Activated T-helper 2 cell treated with anti-CD3 and anti-CD28 coated beads, Interferon-gamma antibody, Interleukin-2, Interleukin-4, amounts not matched to agents 10 μg/mL and 5 μg/mL and 100 μg/mL, durations not matched to agents 14 hours and 24 hours and 36 hours (primary cell): ENCODE measurements at places on chromosomes 7 and 10.

- DNase-seq, result no peak
Measured at GRCh38 chr7:17532861-17533404, 234.5 kb downstream of the AHR start.

DNA sequence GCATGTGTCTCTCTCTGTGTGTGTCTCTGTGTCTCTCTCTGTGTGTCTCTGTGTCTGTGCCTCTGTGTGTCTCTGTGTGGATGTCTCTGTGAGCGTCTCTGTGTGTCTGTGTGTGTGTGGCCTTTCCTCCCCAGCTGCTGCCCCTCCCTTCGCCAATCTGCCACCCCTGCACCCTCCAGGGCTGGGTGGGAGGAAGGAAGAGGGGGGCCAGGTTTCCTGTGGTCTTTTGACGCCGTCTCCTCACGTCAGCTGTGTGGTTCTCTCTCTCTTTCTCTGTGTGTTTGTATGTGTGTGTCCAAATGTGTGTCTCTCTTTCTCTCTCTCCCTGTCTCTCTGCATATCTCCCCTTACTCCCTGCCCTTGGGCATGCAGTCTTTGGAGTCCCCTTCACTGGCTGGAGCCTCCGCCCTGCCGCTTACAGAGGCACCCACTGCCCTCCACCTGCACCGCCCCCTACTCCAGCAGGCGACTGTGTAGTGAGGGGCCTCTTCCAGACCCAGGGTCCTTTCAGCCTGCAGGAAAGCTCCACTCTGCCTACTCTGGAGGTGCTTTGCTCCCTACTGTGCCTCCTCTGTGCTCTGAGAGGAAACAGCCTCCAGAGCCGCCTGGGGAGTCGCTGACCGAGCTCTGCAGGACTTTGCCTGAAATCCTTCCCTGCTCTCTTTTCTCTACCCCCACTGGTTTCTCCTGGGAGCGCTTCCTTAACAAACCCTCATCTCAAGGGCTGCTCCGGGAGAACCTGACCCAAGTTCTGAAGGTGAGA is 44.2 kb upstream of the C10orf71 start:
- no peak for DNase-seq

GRCh38 chr10:122208571-122209430 is 62.3 kb upstream of the BTBD16 start:
- no peak for DNase-seq

- no peak for DNase-seq
Measured at GRCh38 chr10:9823268-9823930, 1194.3 kb upstream of the CELF2 start.

GRCh38 chr10:68330852-68331454 is 911 bp upstream of the HNRNPH3 start:
- no peak for DNase-seq

DNA sequence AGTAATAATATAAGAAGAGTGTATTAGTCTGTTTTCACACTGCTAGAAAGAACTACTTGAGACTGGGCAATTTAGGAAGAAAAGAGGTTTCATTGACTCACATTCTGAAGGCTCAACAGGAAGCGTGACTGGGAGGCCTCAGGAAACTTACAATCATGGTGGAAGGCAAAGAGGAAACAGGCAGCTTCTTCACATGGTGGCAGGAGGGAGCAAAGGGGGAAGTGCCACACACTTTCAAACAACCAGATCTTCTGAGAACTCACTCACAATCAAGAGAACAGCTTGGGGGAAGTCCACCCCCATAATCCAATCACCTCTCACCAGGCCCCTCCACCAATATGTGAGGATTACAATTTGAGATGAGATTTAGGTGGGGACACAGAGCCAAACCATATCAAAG is 212.5 kb upstream of the HDAC9 start:
- DNase-seq, result no peak

DNA sequence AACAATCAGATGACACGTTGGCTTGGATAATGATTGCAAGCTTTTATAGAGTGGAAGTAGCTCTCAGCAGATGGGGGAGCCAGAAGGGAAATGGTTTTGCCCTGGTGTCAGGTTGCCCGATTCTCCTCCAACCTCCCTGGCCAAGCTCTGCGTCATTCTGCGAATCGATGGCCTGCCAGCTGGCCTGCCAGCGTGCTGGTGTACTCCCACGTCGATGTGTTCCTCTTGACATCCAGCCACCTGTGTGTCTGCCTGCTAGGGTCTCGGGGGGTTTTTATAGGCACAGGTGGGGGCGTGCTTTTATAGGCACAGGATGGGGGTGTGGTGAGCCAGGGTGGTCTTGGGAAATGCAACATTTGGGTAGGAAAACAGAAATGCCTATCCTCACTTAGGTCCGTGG is 4.6 kb downstream of the NET1 start:
- DNase-seq, result no peak

DNA sequence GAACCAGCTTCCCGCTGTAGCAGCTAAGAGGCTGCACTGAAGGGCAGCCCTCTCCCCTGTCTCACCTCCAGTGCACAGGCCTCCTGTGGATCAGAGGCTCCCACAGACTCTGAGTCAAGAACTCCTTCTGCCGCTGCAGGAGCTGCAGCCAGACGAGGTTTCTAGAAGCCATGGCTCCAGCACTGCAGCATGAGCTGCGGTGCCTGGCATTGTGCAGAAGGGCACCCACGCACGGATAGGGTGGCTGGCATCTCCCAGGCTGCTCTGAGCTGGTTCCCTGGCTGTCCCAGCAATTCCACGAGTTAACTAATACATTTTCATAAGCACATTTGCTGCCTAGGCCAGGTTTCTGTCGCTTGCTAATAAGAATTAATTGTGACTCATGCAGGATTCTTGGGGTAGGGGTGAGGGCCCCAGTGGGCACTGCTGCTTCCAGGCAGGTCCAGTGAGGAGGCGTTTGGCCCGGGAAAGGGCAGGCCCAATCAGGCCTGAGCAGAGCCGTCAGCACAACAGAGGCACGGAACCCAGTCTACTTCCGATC is 594.2 kb downstream of the DNAJB6 start:
- DNase-seq, result no peak

GRCh38 chr7:156155988-156156733 is 343.9 kb upstream of the SHH start:
- no peak for DNase-seq

DNA sequence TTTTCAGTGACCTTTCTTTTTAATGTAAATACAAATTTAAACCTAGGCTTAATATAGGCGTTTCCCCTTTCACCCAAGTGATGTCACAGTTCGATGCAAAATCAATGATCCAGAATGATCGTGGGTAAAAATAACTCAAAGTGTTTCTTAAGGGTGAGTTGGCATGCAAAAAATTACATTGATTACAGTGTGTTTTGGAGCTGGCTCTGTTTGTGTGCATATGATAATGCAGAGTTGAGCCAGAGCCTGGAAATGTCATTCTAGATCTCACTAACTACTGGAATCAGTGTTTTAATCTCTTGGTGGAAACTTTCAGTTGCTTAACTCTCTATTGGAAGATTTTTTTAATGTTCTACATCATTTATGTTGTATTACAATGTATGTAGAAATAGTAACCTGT is 72.5 kb upstream of the MXI1 start:
- DNase-seq, result no peak

GRCh38 chr7:150947241-150947745 is 30.8 kb downstream of the KCNH2 start:
- no peak for DNase-seq

GRCh38 chr10:7767209-7767608 is 20.6 kb downstream of the KIN start:
- no peak for DNase-seq

DNA sequence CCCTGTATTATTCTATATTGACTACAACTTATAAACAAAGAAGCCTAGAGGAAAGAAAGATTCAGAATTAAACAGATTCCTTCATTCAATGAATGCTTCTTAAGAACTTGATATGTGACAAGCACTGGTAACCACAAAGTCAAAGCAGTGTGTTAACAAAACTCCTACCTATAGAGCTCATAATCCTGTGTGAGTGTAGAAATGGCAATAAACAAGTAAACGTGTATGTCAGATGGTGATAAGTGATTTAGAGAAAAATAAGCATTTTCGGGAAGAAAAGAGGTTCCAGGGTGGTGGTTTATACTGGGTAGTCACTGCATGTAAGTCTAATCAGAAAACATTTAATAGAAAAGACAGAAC is 141.3 kb downstream of the JMJD1C start:
- DNase-seq, result no peak

DNA sequence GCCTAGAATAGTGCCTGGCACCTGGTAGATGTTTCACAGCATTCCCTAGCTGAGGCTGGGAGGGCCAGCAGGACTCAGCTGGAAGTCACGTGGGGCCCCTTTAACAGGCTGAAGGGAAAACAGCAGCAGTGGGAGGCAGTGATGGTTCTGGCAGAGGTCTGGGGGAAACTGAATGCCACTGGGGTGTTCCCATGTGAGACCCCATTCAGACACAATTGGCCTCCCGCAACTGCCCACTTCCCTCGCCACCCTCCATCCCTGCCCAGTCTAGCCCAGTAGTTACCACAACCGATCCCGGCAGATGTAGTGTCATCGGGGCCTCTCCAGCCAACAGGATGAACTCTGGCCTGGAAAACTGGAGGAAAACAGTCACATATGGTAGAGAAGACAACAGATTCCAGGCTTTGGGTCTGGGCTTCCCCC is 38.3 kb downstream of the FRMPD2 start:
- DNase-seq, result no peak

DNA sequence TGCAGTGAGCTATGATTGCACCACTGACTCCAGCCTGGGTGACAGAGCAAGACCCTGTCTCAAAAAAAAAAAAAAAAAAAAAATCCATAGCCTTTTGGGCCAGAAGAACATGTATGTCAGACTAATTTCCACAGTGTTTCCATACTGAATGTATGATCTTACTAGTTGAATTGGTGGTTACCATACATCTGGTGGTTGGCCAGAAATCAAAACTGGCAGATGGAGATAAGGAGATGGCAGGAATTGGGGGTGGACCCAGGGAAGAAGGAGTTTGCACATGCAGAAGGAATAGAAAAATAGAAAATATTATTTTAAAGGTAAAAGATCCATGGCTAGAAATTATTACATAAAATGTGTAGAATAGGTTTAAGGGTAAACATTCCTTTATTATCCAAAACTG is 3.7 kb upstream of the ATOH7 start:
- DNase-seq, result no peak

DNA sequence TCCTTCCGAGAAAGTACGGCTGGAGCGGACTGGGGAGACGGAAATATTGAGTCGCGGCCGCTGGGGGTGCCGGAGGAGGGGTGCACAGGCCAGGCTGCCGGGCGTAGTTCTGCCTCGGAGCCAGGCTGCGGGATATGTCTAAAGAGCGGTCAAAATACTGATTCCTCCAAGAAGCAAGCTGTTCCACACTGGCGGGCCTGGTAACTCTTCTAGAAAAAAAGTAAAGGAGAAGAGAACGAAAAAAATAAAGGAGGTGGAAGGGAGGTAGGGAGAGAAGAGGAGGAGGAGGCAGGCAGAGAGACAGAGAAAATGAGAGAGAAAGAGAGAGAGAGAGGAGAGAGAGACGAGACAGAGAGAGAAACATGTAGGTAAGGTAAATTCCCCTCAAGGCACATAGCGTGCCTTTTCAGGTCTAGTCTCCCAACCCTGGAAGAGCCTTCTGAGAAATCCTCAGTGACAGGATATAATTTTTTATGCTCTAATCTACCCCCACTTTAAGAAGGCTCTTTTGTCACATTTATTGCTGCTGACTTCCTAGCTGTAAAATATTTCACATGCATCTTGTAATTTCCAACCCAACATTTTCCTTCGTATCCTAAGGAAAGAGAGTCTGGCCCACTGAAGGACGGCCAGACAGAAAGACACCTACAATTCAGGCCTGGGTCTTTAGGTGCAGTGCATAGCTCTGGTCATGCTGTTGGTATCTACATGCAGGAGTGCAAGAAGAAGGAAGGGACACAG is 5.7 kb downstream of the DLX5 start:
- DNase-seq, result no peak

DNA sequence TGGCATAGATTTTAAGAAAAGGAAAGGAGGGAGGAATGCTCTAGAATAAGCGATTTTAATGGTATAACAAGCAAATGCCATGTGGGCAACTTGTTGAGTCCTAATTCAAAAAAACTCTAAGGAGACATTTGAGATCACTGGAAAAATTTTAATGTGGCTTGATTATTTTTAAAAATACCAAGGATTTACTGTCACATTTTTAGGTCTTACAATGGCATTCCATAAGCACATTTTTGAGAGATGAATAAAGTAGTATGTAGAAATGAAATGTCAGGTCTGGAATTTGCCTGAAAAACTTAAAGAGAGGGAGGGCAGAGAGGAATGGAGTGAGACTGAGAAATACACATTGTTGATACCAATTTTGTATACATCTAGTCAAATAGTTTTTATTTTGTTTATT is 20.3 kb downstream of the NCAPG2 start:
- no peak for DNase-seq

DNA sequence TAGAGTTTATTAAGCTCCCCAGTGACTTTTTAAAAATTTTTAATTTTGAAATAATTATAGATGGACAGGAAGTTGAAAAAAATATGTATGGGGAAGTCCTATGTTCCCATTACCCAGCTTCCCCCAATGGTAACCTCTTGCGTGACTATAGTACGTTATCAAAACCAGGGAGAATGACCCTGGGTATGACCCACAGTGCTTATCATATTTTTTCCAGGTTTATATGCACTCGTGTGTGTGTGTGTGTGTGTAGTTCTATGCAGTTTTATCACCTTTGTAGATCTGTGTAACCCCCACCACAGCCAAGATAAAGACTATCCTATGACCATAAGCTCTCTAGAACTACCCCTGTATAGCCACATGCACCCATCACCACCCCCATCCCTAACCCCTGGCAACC is 72.8 kb downstream of the TBXAS1 start:
- DNase-seq, result no peak

GRCh38 chr10:116626815-116627214 is 6.1 kb downstream of the PNLIPRP2 start:
- DNase-seq, result no peak

GRCh38 chr7:27942711-27943110 is 202.7 kb downstream of the TAX1BP1 start:
- no peak for DNase-seq

DNA sequence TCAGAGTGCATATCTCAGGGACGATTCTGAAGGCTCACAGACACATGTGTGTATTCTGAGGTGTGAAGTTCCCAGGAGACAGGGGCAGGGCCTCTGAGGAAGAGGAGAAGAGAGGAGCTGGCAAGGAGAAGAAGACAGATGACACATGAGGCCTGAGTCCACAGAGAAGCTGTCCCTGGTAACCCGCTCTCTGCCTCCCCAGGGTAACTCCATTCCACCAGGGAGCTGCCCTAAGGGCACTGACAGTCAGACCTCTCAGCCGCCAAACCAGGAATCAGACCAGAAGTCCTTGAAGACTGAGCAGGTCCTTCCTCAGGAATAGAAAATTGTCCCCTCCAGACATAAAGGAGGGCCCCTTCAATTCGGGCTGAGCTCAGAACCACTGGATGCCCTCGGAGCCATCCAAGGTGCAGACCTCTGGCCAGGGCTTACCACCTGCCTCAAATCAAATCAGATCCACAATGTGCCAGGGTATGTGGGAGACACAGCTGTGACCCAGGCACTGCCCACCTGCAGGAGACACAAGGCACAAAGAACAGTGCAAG is 57.4 kb downstream of the TLL2 start:
- no peak for DNase-seq
